Tibial nerve (tissue), 4 donors: ENCODE measurements at places on chromosomes 4 and X.
A peak's percentile ranks its signal among the peaks of the same experiment; 100 is the strongest.

- no peaks in the 10 kb centered on the region for H3K27me3 ChIP-seq
- peak overlapping the region; percentile 54 for H3K4me3 ChIP-seq
- H3K27ac ChIP-seq: peak overlapping the region; percentile 92
- no peaks in the 10 kb centered on the region for H3K36me3 ChIP-seq
- no peaks in the 10 kb centered on the region for H3K4me1 ChIP-seq
- peak; percentile 23 for DNase-seq
These were observed 10.2 kb downstream of the HNRNPH2 start for GRCh38 chrX:101417981-101418841.

DNA sequence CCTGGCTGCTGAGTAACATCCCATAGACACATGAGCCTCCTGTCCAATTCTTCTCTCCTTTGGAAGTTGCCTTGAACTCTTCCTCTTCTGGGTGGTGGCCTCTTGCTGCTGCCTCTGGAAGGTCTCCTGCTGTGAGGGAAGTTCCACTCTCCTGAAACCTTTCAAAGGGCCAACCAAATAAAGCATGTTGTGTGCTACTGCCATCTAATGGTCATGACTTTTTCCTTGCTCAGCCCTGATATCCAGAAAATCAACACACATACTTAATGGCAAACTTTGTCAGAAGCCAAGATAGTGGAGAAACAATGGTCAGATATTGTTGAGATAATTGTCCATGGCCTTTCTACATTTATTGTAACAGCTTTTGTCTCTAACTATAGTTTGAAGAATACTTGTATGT, 19.1 kb upstream of the ZXDA start:
- no peaks in the 10 kb centered on the region for H3K36me3 ChIP-seq
- no peak overlapping the region for H3K27ac ChIP-seq
- no peaks in the 10 kb centered on the region for H3K27me3 ChIP-seq
- H3K4me3 ChIP-seq: no peak overlapping the region
- no peak for DNase-seq

- H3K4me1 ChIP-seq: peaks cover 34% of the 10 kb centered on the region
- DNase-seq: no peak
- H3K27me3 ChIP-seq: no peaks in the 10 kb centered on the region
- no peak overlapping the region for H3K27ac ChIP-seq
- H3K4me3 ChIP-seq: no peak overlapping the region
These were observed 150.3 kb downstream of the FBXW7 start for GRCh38 chr4:152385551-152385950.

DNA sequence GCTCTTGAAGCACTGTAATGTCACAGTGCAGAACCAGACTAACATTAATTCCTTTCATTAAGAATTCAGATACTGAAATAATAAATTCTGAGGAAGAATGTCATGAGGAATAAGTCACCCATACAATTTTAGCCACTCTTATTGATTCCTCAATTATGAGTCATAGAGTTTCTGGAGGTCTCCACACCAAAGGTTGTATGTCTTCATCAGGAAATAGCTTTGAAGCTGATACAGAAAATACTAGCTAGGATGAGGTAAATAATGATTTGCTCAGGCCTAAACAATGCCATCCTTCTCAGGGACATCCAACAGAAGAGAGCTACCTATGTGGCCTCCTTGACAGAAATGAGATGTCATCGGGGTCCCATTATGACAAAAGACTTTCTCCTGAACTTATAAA, 238.8 kb downstream of the OR13H1 start:
- H3K36me3 ChIP-seq: no peaks in the 10 kb centered on the region
- H3K4me1 ChIP-seq: no peaks in the 10 kb centered on the region
- H3K27me3 ChIP-seq: no peaks in the 10 kb centered on the region
- DNase-seq: no peak
- no peak overlapping the region for H3K27ac ChIP-seq
- no peak overlapping the region for H3K4me3 ChIP-seq
